ENCODE measurements at places on chromosomes 4 and X.

DNA sequence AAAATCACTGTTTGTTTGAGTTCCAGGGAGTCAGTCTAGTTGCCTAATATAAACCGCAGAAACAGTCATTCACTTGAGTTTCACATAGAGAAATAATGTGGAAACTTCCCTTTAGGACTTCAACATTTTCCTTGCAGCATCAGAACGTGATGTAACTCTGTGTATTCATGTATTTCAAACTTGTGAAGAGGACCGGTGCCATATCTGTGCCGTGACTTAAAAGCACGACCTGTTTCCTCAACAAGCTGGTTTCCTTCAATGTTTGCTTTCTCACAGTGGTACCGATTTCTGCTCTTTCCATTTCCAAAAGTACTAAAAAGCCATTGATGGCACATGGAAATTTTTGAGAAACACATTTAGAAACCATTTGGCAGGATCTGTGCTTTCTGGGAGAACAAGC is 166.6 kb upstream of the RAPGEF2 start:
- DNase-seq: no peak

DNA sequence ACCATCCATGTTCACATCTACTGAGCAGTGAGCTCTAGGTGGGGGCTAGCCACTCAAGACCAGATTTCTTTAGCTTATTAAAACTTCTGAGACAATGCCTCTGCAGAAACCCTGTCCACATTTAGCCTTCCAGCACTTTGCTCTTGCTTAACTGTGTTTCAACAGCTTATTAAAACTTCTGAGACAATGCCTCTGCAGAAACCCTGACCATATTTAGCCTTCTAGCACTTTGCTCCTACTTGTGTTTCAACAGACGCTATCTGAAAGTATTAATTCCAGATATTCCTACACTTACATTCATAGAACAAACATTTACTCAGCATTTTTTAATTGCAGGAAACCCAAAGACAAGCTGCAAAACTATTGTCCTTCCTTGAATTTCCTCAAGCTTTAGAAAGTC is 91.9 kb downstream of the SEL1L3 start:
- DNase-seq: no peak

DNA sequence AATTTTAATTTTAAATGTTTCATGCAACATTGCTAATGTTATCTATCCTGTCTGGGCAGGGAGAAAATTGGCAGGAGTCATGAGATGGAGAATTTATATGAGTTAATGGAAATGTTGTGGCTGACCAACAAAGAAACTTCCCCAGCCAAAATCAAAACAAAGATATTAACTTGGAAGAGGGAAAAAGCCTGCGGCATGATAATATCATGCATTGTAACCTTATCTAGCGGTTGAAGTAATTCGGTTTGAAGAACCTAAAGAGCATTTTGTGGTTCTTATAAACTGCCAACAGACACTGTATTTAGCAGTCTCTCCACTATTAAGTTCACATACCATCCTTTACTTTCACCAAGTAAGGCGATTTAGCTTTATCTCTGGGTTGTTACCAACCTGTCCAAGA is 42.3 kb downstream of the DKK2 start:
- DNase-seq: no peak

DNA sequence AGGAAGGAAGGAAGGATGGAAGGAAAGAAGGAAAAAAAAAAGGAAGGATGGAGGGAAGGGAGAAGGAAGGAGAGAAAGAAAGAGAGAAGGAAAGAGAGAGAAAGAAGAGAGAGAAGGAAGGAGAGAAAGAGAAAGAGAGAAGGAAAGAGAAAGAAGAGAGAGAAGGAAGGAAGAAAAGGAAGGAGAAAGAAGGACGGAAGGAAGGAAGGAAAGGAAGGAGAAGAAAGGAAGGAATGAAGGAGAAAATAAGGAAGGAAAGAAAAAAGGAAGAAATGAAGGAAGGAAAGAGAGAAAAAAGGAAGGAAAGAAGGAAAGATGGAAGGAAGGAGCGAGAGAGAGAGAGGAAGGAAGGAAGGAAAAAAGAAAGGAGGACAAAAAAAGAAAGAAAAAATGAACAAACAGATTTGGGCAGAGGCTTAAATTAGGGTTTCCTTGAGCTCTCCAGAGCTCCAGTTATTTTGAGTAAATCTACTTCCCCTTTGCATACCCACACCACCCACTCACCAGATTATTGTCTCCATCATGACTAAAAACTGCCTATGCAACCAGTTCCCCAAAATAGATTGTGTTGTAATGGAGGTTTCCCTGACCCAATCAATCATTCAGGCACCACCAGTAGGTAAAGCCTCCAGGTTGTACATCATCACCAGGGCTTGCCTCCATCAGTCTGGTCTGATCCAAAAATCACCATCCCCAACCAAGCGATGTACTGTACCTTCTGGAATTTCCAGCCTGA is 1722.9 kb upstream of the PCDH10 start:
- DNase-seq: no peak

- no peak for DNase-seq
Observed at GRCh38 chr4:127012549-127012948, 620.2 kb upstream of the INTU start.

DNA sequence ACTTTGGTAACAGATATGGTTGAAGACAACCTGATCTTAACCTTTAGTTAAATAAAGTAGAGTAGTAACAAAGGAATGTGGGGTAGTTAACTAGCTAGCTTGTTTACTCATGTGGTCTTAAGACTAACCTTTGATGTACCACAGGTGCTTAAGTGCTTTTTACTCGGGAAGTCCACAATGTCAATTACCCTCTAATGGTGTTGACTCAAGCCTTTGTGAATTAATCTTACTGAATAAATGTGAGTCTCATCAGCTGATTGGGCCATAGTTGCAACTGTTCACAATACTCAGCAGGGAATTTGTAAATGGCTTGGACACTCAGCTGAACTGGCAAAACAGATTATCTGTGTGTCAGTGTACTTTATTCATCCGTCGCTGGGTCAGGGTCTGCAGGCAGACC is 119.0 kb upstream of the UGT8 start:
- no peak for DNase-seq

DNA sequence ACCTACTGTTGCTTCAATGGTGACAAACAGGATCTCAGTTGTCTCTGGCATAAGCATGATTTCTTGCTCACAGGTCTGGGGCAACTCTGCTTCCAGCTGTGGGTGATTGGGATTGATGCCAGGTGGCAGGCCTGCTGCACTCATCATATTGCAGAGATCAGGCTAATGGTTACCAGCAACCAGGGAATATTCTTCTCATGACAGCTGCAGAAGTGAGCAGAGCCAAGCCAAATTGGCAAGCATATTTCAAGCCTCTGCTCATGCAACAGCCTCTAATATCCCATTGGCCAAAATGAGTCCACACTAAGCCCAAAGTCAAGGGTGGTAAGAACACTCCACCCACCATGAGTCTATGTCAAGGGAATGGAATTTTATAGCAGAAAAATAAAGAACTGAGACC is 26.7 kb upstream of the TBC1D19 start:
- no peak for DNase-seq

- no peak for DNase-seq
Observed at GRCh38 chr4:110850461-110851442, 227.9 kb upstream of the PITX2 start.

Data from putamen (tissue), 1 donor.